ENCODE measurements at places on chromosomes 1 and 21. TPM values are rescaled to one million over a fixed set of nuclear protein-coding genes. Genes with fewer than 3 reads are reported as not detected.

Gene CHD1L
- 21.8 TPM for total RNA-seq

Gene RNPC3
- total RNA-seq = 28.1 TPM

GRCh38 chr1:213858581-213858980 is 129.2 kb upstream of the PROX1 start:
- no peak overlapping the region for H3K4me3 ChIP-seq
- H3K36me3 ChIP-seq = no peaks in the 10 kb centered on the region
- DNase-seq = no peak
- H3K27me3 ChIP-seq = no peaks in the 10 kb centered on the region

- H3K27ac ChIP-seq = peak overlapping the region; percentile 95
- H3K4me1 ChIP-seq = peaks cover 56% of the 10 kb centered on the region
- peak overlapping the region; percentile 77 for H3K4me3 ChIP-seq
- peaks cover 9% of the 10 kb centered on the region for H3K36me3 ChIP-seq
- peak; percentile 78 for DNase-seq
These were observed 1.8 kb upstream of the CKS1B start for GRCh38 chr1:154972517-154973343.

All from sigmoid colon (tissue), 7 donors.